ENCODE measurements at places on chromosomes 1 and 21.

- no peak for DNase-seq
Measured at GRCh38 chr1:82775406-82776000, 974.8 kb downstream of the ADGRL2 start.

GRCh38 chr1:168243636-168244212, 17.9 kb downstream of the SFT2D2 start:
- no peak for DNase-seq

GRCh38 chr1:233791721-233792120, 112.8 kb upstream of the SLC35F3 start:
- DNase-seq, result no peak

DNA sequence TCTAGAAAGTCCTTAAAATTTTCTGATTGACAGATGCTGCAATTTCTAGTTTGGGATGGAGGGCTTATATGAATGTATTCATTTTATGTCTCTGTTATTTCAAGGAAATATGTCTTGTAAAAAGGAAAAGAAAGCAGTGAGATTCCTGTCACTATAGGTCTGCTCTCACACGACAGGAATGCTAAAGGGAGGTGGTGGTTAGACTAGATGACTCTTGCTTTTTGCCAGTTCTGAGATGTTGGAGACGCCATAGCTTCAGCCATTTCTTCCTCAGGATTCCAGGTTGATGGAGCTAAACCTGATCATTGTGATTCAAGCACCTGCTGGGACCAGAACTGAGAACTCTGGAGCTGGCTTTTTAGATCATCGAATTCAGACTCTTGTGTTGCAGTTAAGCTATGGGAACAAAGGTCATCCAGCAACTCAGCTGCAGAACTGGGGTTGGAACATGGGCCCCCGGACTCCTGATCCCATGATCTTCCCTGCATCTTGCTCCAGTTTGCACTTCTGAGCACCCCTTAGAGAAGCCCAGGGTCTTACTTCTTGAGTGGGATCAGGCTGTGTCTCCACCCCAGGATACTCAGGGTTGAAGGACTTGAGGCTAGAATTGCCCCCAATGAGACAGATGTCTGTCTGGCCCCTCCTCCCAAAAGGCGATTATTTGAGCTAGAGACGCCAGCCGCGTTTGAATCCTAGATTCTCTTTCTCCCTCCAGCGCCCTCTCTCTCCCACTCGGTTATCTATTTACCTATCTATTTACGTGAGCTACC, 46.7 kb upstream of the FOXO6 start:
- no peak for DNase-seq

DNA sequence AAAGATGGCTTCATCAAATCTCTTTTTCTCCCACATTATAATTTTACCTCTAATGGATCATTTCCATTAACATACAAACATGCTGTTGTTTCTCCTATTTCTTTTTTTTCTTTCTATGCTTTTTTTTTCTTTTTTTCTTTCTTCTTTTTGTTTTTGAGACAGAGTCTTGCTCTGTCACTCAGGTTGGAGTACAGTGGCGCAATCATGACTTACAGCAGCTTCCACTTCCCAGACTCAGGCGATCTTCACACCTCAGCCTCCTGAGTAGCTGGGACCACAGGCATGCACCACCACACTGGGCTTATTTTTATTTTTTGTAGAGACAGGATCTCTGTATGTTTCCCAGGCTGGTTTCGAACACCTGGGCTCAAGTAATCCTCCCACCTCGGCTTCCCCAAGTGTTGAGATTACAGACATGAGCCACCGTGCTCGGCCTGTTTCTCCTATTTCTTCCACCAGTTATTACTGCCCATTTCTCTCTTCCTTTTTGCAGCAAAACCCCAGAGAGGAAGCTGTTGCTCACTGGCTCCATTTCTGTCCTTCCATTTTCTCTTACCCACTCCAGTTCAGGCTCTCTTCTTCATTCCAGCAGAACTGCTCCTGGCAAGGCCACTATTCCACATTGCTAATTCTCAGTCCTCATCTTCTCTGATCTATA, 32.1 kb upstream of the OPRD1 start:
- peak; percentile 42 for DNase-seq

DNA sequence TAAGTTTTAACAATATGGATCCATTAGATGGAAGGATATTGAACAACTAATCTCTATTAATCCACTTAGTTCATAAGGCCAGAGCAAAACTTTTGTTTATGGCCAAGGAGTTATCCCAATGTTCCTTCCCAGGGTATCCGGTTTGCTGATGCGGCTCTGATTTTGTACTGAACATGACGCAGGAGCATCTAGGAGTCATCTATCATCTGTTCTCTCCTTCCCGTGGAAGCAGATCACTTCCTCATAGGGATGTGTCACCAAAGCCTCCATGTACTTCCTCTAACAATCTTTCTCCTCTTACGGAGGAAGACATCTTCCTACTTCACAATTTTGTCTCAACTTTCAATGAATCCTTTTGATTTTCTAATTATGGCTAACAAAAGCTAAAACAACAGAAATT, 206.6 kb downstream of the APP start:
- DNase-seq, result peak; percentile 89

DNA sequence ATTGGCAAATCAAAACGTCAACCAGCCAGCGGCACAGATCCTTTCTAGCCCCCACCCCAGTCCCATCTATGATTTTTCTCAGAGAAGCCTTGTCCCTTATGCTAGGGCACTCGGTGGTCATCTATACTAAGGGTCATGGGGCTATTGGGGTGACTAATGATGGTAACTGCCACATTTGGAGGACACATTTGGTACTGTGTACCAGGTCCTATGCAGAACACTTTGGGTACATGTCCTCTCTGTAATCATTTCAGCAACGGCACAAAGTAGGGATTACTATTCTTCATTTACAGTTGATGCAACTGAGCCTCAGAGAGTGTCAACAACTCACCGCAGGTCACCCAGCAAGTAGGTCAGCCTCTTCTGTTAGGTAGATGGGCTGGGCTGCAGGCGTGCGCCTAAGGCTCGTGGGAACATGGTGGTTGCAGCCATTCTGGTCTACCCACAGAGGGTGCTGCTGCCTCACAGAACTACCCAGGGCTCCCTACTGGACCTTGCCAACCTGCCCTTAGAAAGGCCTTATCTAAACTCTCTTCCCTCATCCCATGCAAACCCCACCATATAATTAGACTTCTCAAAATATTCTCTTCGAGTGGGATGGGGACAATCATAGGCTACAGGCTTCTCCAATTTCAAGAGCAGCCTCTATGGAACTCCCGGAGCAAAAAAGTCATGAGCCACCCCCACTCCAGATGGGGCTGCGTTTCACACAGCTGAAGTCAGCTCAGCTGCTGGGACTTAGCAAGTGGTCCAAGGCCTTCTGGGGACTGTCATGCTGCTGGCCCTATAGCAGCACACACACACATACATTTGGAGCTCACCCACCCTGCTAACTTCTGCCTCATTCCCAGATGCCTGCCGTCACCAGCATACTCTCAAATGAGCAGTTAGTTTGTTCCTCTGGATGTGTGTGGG, 5.8 kb upstream of the SDHB start:
- DNase-seq, result peak; percentile 74

GRCh38 chr1:229879746-229880145, 187.3 kb upstream of the GALNT2 start:
- DNase-seq, result no peak

DNA sequence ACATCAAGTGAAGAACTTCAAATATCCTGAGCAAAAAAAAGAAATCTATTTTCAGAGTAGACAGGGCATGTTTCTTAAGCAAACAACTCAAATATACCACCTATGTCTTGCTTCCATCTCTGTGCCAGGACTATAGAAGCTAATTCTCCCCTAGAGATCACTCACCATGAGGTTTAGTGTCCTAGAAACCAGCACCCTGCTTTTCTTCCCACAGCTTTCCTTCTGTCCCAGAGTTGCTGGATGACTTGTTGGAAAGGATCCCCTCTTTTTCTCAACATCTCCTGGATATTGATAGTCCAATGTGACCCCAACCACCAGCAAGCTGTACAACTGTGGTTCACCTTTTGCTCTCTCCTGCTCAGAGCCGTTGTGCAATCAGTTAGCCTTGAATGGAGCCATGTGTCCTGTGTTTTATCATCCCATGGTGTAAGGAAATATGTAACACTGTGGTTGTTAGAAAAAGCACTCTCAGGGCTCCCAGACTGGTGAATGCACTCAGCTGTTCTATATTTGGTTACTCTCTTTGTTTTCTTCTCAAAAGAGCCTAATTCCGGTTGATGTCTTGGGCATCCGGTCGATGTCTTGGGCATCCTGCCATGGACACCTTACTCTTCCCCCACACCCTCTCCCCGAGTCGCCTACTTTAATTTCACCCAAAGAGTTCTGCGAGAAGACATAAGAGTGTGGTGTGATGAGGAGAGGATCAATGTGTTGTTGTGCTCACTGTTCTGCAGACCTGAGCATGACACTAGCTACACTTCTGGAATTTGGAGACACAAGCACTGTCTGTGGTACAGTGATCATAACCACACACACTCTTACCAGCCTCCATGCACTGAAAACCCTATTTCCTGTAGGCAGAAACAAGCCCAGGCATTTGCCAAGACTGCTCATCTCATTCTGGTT, 1.7 kb downstream of the TNFSF4 start:
- DNase-seq, result no peak

- DNase-seq, result no peak
Measured at GRCh38 chr1:183002267-183002666, 21.0 kb upstream of the LAMC1 start.

DNA sequence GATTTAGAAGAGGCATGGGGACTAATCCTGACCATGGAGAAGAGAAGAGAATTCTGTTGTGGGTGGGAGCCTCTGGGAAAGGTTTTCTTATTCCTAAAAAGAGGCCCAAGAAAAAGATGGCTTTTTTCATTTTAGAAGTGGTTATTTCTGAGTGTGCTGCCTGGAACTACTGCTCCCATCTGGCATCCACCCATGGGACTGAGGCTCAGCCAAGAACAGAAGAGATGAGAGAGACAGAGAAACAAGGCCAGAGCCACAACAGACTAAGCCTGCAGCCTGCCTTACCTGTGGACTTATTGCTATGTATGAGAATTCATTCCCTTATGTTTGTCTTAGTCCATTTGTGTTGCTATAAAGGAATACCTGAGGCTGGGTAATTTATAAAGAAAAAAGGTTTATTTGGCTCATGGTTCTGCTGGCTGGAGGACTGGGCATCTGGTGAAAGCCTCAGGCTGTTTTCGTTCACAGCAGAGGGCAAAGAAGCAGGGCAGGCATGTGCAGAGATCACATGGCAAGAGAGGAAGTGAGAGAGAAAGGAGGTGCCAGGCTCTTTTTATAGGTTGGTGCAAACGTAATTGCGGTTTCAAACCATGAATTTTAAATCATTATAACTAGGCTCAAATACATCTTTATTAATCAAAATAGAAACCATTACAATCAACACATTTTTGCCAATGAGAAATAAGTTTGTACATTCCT, 57.5 kb upstream of the PRDM2 start:
- DNase-seq, result peak; percentile 42

DNA sequence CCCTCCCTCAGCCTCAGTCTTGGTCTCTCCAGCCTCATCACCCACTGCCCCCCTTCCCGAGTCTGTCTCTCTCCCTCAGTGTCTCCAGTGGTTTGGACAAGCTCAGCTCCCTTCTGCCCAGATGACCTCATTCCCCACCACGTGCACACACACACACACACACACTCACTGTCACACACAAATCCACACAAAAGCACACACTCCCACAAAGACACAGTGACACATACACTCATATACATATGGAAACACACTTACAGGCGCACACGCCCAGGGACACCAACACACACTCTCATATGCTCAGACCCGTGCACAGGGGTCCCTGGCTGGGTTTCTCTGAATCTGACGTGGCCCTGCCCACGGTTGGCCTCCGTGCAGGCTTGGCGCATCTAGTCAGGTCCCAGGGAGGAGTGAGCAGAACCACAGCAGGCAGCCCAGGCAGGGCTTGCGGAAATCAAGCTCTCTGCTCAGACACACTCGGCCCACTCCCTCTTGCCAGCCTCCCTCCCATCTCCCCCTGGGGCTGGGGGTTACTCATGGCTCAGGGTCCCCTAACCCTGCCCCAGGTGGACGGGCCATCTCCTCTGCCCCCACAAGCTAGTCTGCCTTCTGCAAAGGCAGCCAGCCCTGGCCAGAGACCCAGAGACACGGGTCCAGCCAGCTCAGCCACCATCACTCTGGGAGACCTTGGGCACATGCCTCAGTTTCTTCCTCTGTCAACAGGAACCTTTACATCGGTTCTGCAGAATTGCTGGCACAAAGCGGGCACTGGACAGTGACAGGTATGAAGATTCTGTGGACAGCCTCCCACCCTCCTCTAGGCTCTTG, 38.5 kb upstream of the FAM131C start:
- no peak for DNase-seq

GRCh38 chr21:45405271-45405818, 380 bp downstream of the COL18A1 start:
- no peak for DNase-seq

GRCh38 chr21:34545079-34545884, 33.3 kb upstream of the KCNE1 start:
- DNase-seq, result peak; percentile 98

- no peak for DNase-seq
Measured at GRCh38 chr1:43572538-43572937, 41.9 kb downstream of the PTPRF start.

- peak; percentile 12 for DNase-seq
Measured at GRCh38 chr1:2539312-2539907, 9.3 kb upstream of the HES5 start.

DNA sequence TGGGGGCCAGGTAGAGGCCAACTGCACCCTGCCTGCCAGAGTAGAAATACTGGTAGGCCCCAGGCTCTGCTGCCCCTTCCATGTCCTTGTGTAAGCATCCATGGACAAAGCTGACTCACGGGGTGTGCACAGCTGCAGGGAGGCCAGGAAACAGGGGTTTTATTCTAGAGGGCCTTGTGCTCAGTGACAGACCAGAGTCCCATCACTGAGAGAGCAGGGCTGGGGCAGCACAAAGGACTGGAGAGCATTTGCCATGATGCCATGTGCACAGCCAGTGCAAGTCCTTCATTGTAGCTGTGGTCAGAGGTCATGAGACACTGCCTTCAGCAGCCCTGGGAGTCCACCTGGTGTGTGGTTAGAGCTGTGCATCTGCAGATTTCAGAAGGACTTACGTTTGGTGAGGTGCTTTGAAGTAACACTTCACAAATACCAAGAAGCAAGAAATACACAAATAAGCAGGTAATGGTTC, 8.1 kb downstream of the ARF1 start:
- no peak for DNase-seq

DNA sequence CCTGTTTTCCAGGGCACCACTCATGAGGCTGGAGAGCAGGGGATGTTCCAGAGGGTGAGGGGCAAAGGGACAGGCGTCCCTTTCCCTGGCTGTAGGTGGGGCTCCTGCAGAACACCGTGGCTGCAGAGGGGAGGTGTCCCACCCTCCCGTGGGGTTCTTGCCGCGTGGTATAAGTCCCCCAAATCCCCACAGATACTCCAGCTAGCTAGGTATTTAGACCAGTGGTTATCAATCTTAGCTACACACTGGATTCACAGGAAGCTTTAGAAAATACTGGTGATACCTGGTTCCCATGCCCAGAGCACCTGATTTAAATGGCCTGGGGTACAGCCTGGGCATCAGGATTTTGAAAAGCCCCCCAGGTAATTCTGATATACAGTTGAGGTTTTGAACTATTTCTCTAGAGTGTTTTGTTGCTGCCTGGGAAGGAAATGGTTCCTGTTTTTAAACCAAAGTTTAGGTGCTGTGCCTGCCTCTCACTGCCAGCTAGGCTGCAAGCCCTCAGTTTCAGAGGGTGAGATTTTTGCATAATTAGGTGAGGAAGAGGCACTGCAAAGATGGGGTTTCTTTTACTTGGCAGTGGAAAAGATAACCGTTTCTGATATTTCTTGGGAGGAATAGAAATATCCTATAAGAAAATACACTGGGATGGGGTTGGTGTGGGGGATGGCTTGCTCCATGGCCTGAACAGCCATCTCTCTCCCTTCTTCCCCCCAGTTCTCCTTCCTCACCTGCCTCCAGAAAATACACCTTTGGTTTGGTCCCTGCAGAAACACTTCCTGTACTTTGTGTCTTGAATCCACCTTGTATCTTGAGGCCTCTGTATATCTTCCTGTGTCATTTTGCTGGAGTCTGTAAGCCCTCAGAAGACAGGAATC, 51.7 kb downstream of the RASSF5 start:
- no peak for DNase-seq

Measured in inflammatory macrophage treated with lipopolysaccharide for 4 hours (primary cell).